HFFc6 (cell line): ENCODE measurements at places on chromosomes 1 and 21. TPM values are rescaled to one million over a fixed set of nuclear protein-coding genes. Genes with fewer than 3 reads are reported as not detected.

Gene ZSWIM5
- 0.03 TPM in 1 of 3 replicates, not detected in the others for total RNA-seq

Gene HCRTR1
- total RNA-seq = not detected in 3 replicates

Gene CDK18
- total RNA-seq = 0.10 and 1.4 TPM in 2 replicates

Gene PALMD
- total RNA-seq = not detected in 3 replicates

Gene SH2D2A
- total RNA-seq = 0.09 to 0.13 TPM in 2 of 3 replicates, not detected in the other

Gene RAD54L
- total RNA-seq = 3.5 to 10.9 TPM (median 9.8 TPM) in 3 replicates

Gene HSF2BP
- total RNA-seq = 0.34 and 0.99 TPM in 2 replicates

Gene ELAPOR1
- total RNA-seq = 0.95 to 2.6 TPM (median 2.0 TPM) in 3 replicates

Gene ASPM
- total RNA-seq = 20.3 to 42.4 TPM (median 35.6 TPM) in 3 replicates

Gene LDLRAD2
- total RNA-seq = 0.10 TPM in 1 of 3 replicates, not detected in the others

Gene GABPB2
- 10.5 to 12.1 TPM (median 11.3 TPM) in 3 replicates for total RNA-seq

Gene HAO2
- not detected in 3 replicates for total RNA-seq

Gene APCS
- not detected in 3 replicates for total RNA-seq

Gene KIF21B
- not detected in 3 replicates for total RNA-seq

Gene ATP1A4
- total RNA-seq = not detected in 3 replicates

Gene FMN2
- total RNA-seq = 82.0 to 101 TPM (median 92.5 TPM) in 3 replicates

Gene TNFSF18
- total RNA-seq = 0.18 TPM in 1 of 3 replicates, not detected in the others

Gene RGS1
- total RNA-seq = not detected in 3 replicates

Gene RAB42
- 0.37 TPM in 1 of 3 replicates, not detected in the others for total RNA-seq

Gene ANKRD65
- total RNA-seq = not detected in 3 replicates

Gene PRR9
- not detected in 3 replicates for total RNA-seq

Gene TRIM17
- not detected in 3 replicates for total RNA-seq

Gene FGGY
- 15.1 to 16.4 TPM (median 15.8 TPM) in 3 replicates for total RNA-seq

Gene FTCD
- total RNA-seq = 0.39 to 1.2 TPM (median 0.67 TPM) in 3 replicates

Gene CNR2
- not detected in 3 replicates for total RNA-seq

Gene TTC34
- 0.11 and 0.13 TPM in 2 replicates for total RNA-seq

Gene DHRS3
- 6.8 to 27.9 TPM (median 7.8 TPM) in 3 replicates for total RNA-seq

Gene XCL1
- not detected in 3 replicates for total RNA-seq

Gene DENND2C
- 1.5 to 2.2 TPM (median 2.0 TPM) in 3 replicates for total RNA-seq

Gene RPE65
- total RNA-seq = not detected in 3 replicates

Gene SLC44A3
- total RNA-seq = 0.47 and 0.66 TPM in 2 replicates

Gene TIE1
- total RNA-seq = 0.19 to 1.2 TPM (median 0.31 TPM) in 3 replicates

Gene LCE1C
- total RNA-seq = not detected in 3 replicates

Gene AADACL3
- total RNA-seq = not detected in 3 replicates

Gene SETD4
- total RNA-seq = 8.0 to 10.6 TPM (median 10.3 TPM) in 3 replicates

Gene OLIG2
- total RNA-seq = not detected in 3 replicates

Gene C1orf94
- not detected in 3 replicates for total RNA-seq

Gene CDC20
- total RNA-seq = 87.0 to 190 TPM (median 157 TPM) in 3 replicates

Gene CLEC20A
- total RNA-seq = not detected in 2 replicates

Gene ERG
- not detected in 3 replicates for total RNA-seq

Gene AVPR1B
- not detected in 3 replicates for total RNA-seq

Gene SAMD11
- 15.6 to 27.5 TPM (median 24.0 TPM) in 3 replicates for total RNA-seq

Gene NR1I3
- not detected in 3 replicates for total RNA-seq

Gene HS2ST1
- total RNA-seq = 23.8 to 29.1 TPM (median 27.8 TPM) in 3 replicates

Gene CYP4A22
- not detected in 2 replicates for total RNA-seq

Gene PRELP
- total RNA-seq = 0.59 to 0.74 TPM (median 0.66 TPM) in 3 replicates

Gene OR2L8
- total RNA-seq = not detected in 3 replicates

Gene CASP9
- total RNA-seq = 8.1 to 8.9 TPM (median 8.7 TPM) in 3 replicates
